Stimulated activated CD8-positive, alpha-beta memory T cell treated with anti-CD3 and anti-CD28 coated beads, Interleukin-4, amount 100 ng/mL, for 1 hour (primary cell): ENCODE measurements at places on chromosomes 1 and 21.

DNA sequence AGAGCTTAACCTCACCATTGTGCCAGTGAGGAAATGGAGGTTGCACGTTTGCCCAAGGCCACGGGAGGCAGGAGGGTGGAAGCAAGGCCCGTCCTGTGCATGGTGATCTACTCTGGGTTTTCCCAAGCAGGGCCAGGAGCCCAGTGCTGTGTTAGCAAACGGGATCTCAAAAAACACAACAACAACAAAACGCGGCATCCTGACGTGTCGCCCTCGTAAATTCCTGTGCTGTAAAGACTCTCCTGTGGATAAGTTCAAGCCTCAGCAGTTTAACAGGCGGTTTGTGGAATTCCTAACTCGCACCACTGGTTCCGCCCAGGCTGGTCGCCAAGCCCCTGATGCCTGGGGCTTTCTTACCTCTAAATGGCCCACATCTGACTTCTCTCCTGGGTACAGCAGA is 39.1 kb downstream of the TFF3 start:
- no peak for DNase-seq

DNA sequence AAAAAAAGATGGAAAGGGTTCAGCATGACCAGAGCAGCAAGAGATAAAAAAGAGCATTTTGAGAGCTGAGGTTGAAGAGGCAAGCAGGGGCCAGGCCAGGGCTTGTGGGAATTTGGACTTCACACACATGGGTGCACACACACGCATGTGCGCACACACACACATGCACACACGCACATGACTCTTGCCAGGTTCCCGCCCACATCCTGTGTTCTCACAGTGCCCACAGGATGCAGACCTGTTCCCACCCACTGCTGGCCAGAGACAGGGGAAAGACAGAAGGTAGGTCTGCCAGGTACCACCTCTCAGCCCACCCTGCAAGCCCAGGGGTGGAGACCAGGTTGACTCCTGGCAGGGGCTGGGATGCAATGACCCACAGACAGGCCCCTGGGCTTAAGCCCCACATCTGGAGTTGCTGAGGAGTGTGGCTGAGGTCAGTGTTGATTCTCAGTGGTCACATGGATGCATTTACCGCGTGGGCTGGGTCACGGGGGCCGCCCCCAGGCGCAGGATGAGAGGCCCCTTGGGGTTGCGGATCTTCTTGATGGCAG is 4.4 kb downstream of the COL16A1 start:
- DNase-seq: no peak

DNA sequence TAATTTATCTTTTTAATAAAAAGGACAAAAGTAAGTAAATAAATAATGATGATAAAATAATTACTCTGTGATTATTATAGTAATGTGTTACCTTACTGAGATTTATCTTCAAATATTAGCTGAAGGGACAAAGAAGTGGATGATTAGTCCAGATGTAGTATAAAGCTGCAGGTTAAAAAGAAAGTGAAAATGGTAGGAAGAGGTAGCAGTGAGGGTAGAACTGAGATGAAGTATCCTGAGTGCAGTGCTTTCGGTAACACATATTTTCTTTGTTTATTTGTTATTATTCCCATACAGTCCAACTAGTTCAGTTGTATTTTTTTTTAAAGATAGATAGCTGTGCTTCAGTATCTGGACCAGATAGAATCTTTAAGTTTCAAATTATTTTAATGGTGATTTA is 1203.5 kb downstream of the NCAM2 start:
- DNase-seq: no peak

- DNase-seq: no peak
Measured at GRCh38 chr1:207998691-207999090, 87.8 kb upstream of the CD34 start.
